ENCODE measurements at places on chromosomes 16 and 17. TPM values are rescaled to one million over a fixed set of nuclear protein-coding genes. Genes with fewer than 3 reads are reported as not detected.

DNA sequence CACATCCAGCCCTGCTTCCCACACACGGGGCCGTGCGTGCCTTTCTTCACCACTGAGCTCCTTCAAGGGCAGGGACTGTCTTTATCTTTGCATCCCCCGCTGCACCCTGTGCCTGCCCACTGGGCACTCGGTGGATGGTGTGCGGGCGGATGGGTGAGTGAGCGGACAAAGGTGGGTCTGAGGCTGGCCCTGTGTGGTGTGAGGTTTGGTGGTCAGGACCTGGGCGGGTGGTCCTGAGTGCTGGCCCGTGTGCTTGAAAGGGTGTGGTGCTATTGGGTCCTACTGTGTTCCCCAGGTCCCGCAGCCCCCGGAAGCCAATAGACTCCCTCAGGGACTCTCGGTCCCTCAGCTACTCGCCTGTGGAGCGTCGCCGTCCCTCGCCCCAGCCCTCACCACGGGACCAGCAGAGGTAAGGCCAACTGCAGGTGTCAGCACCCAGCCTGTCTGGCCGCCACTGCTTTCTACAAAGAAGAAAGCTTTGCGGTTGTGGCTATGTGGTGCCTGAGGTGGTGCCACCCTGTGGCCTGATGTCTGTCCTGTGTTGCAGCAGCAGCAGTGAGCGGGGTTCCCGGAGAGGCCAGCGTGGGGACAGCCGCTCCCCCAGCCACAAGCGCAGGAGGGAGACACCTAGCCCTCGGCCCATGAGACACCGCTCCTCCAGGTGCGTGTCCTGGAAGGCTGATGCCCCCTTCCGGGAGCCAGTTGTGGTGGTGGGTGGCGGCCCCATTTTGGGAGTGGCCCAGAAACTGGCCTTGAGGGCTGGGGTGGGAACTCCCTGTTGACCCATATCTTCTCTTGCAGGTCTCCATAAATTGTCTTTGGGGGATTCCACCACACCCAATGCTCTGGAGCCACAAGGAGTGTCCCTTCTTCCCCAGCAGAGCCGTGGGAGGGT lies 6.8 kb downstream of the ELOB start:
- no peak for DNase-seq

GRCh38 chr16:49554681-49555080 lies 181.1 kb downstream of the C16orf78 start:
- no peak for DNase-seq

DNA sequence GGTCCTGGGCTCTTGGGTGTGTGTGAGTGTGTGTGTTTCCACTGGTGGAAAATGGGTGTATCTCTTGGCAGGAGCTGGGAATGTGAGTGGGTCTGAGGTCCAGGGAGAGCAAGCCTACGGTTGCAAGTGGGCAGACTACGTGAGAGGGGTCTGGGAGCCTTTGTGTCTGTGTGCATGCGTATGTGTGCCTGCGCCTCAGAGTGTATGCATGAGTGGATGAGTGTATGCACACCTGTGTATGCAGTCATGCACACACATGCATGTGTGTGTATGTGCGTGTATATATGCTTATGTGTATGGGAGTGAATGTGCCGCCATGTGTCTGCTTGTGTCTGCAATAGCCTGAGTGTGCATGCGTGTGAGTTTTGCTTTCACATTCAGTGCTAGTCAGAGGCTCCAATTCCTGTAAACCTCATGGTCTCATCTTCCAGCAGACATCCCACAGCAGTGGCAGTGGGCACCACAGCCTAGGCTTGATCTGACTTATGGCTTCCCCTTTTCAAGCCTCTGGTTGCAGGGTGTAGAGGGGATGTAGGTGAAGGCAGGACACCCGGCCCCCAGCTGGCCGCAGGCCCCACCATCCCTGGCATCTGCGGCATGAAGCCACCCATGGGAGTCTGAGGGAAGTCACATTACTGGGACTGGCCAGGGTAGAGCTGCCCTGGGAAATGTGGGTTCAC lies 19.7 kb upstream of the RMI2 start:
- no peak for DNase-seq

OR4D2 gene
- not detected for total RNA-seq

- DNase-seq, result peak; percentile 89
Measured at GRCh38 chr17:794876-795275, 12.7 kb downstream of the MRM3 start.

DNA sequence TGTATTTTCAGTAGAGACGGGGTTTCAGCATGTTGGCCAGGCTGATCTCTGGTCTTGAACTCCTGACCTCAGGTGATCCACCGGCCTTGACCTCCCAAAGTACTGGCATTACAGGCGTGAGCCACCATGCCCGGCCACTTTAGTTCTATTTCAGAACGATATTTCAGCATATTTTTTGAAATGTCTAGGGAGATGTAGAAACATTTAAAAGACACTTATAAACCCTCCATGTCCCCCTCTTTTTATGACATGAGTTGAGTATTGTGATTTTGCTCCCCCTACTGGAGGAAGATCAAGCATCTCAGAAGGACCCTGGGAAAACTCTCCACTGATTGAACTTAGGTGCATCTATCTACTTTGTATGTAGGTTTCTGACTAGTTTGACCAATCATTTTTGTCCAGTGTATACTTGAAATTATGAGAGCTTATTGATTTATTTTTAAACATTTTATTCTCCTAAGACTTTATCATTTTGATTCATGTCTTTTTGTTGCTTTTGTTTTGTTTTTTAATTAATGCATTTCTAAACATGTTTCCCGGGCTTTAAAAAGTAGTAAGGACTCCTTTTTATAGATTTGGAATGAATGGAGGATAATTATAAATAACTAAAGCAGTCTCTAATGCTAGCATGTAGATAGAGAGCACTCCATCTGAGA lies 105.1 kb downstream of the CHD9 start:
- peak; percentile 76 for DNase-seq

- no peak for DNase-seq
Measured at GRCh38 chr17:74362810-74363498, 1.3 kb upstream of the BTBD17 start.

DNA sequence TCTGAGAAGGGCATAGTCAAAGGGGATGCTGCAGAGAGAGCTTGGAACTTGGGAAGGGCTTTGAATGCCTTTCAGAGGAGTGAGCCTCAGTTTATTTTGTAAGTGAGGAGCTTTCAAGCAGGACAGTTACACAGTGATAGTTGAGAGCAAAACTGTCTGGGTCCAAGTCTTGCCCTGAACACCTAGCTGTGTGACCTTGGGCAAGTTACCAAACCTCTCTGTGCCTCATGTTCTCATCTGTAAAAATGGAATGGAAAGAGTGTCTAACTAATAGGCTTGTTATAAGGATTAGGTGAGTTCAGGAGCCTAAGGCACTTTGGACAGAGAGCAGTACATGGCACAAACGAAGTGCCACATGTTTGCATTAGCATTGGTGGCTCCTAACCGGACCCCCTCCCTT lies 27.0 kb upstream of the TAC4 start:
- no peak for DNase-seq

ZBTB4 gene
- 11.3 TPM for total RNA-seq

- DNase-seq, result no peak
Measured at GRCh38 chr17:45018848-45019711, 32.4 kb downstream of the DCAKD start.

- DNase-seq, result no peak
Measured at GRCh38 chr16:58002936-58003335, 1.7 kb downstream of the USB1 start.

DNA sequence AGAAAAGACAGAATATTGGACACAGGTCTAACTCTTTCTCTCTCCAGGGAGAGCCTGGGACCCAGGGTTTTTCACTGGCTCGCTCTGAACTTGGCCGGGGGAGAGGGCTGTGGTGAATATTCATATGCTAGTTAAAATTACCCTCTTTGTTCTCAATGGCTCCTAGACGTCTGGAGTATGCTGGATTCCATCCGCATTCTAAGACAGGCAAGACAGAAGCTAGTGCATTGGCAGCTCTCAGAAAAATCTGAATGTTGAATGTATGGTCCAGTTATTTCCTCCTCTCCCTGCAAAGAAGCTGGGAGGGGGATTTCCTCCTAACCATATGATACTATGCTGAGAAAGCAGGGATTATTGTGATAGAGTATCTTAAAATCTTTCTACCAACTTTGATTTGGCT lies 5.6 kb upstream of the KRT34 start:
- DNase-seq, result no peak

GRCh38 chr17:79243603-79243990 lies 169.0 kb downstream of the ENGASE start:
- DNase-seq, result no peak

GRCh38 chr16:7867831-7868230 lies 535.2 kb downstream of the RBFOX1 start:
- DNase-seq, result no peak
